Activated CD8-positive, alpha-beta memory T cell treated with anti-CD3 and anti-CD28 coated beads, Interleukin-2, amount 10 ng/mL, durations not matched to agents 7 days and 5 days (primary cell): ENCODE measurements at places on chromosomes 11 and 22. TPM values are rescaled to one million over a fixed set of nuclear protein-coding genes. Genes with fewer than 3 reads are reported as not detected.
A peak's percentile ranks its signal among the peaks of the same experiment; 100 is the strongest.

- H3K27ac ChIP-seq: no peak overlapping the region
- H3K27me3 ChIP-seq: no peaks in the 10 kb centered on the region
- no peak overlapping the region for H3K4me3 ChIP-seq
- no peaks in the 10 kb centered on the region for H3K36me3 ChIP-seq
Observed at GRCh38 chr11:28760676-28761390, 652.6 kb downstream of the METTL15 start.

- peak; percentile 71 for DNase-seq
- no peak overlapping the region for H3K4me3 ChIP-seq
- H3K27ac ChIP-seq: no peak overlapping the region
- H3K4me1 ChIP-seq: no peaks in the 10 kb centered on the region
- peaks cover 9% of the 10 kb centered on the region for H3K27me3 ChIP-seq
- H3K36me3 ChIP-seq: no peaks in the 10 kb centered on the region
Observed at GRCh38 chr11:102733232-102733875, 8.6 kb upstream of the MMP8 start.

GRCh38 chr11:117815262-117815803, 9.2 kb downstream of the FXYD2 start:
- peak overlapping the region; percentile 98 for H3K27ac ChIP-seq
- H3K27me3 ChIP-seq: no peaks in the 10 kb centered on the region
- peak; percentile 85 for DNase-seq
- no peaks in the 10 kb centered on the region for H3K36me3 ChIP-seq
- H3K4me3 ChIP-seq: peak overlapping the region; percentile 65

DNA sequence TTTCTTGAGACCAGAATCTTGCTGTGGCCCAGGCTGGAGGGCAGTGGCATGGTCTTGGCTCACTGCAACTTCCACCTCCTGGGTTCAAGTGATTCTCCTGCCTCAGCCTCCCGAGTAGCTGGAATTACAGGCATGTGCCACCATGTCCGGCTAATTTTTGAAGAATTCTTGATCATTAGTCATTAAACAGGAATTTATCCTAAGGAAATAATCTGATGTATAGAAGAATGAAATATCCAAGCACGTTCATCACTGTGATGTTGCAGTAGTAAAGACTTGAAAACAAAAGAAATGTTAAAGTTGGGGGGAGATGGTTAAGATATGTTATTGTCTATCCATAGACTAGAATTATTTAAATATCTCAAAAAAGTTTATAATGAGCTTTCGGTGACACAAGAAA, 23.6 kb downstream of the CBL start:
- DNase-seq: no peak
- no peaks in the 10 kb centered on the region for H3K27me3 ChIP-seq
- H3K36me3 ChIP-seq: peaks cover 27% of the 10 kb centered on the region
- H3K4me1 ChIP-seq: peaks cover 30% of the 10 kb centered on the region

DNA sequence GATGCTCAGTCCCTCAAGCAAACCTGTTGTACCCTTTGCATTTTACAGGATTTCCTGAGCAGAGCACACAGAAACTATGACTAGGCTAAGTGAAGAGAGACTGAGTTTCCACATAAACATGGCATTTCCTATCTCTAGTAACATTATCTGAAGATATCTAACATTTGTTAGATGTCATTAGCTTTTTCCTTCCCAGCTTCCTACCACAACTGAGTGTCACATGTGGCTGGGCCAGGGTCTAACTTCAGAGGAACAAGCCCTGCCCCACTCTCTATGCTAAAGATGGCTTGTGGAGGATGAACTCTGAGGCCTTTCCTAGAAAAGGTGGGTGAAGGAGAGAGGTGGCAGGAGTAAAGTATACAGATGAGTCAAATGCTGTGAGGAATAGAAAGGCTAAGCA, 16.5 kb downstream of the C22orf42 start:
- no peaks in the 10 kb centered on the region for H3K27me3 ChIP-seq
- H3K27ac ChIP-seq: peak overlapping the region; percentile 91
- no peak overlapping the region for H3K4me3 ChIP-seq
- DNase-seq: peak; percentile 62
- H3K4me1 ChIP-seq: peaks cover 63% of the 10 kb centered on the region

Gene APOA5
- not detected for total RNA-seq

Gene YPEL1
- 21.6 TPM for total RNA-seq

Gene HIC2
- total RNA-seq: 4.2 TPM

Gene ANO9
- 33.0 TPM for total RNA-seq
